Hair follicular keratinocyte (primary cell): ENCODE measurements at places on chromosomes 16 and 17. TPM values are rescaled to one million over a fixed set of nuclear protein-coding genes. Genes with fewer than 3 reads are reported as not detected.

The COX11 gene
- 26.0 and 52.0 TPM in 2 replicates for total RNA-seq

The SLC6A2 gene
- 0.04 and 0.08 TPM in 2 replicates for total RNA-seq

The MYH1 gene
- not detected in 2 replicates for total RNA-seq

The FAM83G gene
- 50.9 and 75.6 TPM in 2 replicates for total RNA-seq

The ENPP7 gene
- not detected in 2 replicates for total RNA-seq
